Sigmoid colon (tissue), 7 donors: ENCODE measurements at places on chromosomes 16 and 17. TPM values are rescaled to one million over a fixed set of nuclear protein-coding genes. Genes with fewer than 3 reads are reported as not detected.
A peak's percentile ranks its signal among the peaks of the same experiment; 100 is the strongest.

GRCh38 chr16:82070656-82071369 is 35.8 kb downstream of the HSD17B2 start:
- no peak for DNase-seq

DNA sequence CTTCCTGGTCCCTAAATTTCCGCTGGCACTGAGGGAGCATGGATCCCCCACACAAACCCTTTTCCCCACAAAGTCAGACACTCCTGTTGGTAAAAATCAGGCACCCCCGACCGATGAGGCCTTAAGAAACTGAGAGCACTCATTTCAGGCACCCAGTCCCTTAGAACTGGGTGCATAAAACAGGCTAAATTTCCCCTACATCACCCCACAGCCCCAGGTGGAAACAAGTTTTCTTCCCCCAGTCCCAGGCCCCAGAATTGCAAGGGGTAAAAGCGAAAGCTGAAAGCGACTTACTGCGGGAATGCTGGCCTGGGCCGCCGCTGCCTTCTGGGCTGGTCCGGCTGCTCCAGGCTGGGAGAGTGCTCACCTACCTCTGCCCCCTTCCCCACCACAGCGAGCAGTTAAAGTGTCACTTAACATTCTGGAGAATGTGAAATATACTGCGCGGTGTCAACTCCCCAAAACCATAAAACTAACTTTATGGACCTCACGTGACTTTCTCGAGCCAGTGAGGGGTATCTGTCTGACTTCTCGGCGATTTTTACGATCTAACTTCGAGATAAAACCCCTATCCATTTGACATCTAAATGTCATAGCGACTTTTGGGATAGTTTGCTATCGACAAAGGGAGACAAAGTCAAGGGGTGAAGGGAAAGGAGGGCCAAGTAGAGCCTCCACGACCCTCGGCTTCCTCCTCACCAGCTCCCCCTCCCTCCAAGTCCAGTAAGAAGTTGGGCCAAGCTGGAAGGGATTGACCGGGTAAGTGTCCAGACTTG is at the start of gene HOXB3:
TSS of gene HOXB3 (minus strand) at position 411 of the 776 bp plus-strand sequence. CDS start 37,767 bp downstream, outside the sequence.
- no peak for DNase-seq

DNA sequence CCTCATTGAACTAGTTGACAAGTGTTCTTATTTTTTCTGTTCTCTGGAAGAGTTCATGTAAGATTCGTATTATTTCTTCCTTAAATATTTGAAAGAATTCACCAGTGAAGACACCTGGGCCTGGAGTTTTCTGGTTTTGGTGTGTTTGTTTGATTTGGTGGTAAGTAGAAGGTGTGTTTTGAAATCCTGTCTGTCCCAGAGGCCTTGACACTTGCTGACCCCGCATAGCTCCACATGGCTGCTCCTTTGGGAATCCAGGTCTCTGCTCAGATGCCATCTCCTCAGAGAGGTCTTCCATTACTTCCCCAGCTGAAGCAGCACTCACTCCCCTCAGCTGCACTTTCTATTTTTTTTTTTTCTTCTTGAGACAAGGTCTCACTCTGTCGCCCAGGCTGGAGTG is 5.7 kb upstream of the NUP93 start:
- no peak for DNase-seq

DNA sequence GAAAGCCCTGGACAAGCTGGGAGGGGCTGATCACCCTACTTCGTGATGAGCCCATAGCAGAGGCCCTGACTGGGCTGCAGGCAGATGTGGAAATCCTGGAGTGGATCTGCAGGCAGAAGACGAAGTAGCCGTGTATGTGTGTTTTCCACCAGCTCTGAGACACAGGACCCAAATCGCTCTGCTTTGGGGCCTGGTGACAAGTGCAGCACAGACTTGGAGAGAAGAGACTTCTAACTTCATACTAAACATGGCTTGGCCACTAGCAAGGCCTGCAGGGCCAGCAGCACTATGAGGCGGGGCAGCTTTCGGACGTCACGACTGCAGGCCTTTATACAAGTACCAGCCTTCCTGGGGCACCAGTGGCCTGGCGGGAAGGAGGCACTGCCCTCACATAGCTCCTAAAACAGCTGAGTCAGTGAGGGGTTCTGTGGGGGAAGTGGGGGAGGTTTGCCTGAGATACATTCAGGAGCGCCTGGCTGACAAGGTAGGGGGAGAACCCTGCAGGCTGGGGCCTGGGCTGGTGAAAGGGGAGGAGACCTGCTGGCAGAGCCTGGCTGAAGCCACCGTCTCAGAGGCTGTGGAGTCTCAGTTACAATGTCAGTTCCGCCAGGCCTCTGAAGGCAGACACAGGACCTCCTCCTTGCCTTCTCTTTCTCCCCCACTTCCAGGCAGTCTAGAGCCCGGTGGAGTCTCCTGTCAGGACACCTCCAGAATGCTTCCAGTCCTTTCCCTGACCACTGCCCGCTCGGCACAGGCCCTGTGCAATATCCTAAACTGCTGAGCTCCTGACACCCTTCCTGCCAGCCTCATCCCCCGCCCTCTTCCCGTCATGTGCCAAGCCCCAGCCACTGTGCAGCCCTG is 73.4 kb downstream of the WSB1 start:
- peak; percentile 86 for DNase-seq

DNA sequence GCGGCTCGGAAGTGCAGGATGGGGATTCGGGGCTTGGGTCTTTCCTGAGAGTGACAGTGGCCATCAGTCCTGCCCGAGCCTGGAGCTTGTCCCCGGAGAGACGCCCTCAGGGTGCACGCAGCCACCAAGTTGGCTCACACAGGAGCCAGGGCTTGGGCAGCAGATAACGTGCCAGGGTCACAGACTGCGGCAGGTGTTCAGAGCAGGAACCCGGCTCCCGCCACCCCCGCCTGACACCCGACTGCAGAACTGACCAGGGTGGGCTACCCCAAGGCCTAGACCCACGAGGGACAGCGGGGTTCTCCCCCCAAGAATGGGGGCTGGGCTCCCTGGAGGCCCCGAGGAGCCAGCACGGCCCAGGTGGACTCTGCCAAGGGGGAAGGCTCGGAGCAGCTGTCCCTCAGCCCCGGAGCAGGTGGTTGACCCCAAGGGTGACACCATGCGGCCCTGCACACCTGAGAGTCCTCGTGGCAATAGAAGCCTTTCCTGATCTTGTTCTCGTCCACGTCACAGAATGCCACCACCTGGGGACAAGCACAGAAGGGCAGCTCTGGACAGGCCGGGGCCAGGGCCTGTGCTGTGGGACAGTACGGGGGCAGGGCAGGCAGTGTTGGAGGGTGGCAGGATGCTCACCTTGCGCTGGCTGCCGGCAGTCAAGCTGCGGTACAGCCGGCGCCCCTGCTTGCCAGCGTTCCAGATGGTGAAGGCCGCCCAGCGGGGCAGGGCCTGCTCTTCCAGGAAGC is 117.1 kb upstream of the ZNF750 start:
- peak; percentile 61 for DNase-seq

GRCh38 chr17:39612291-39612894 is 4.7 kb upstream of the NEUROD2 start:
- no peak for DNase-seq

GRCh38 chr16:426115-426905 is 861 bp downstream of the RAB11FIP3 start:
- no peak for DNase-seq

- DNase-seq, result no peak
These were observed 30.8 kb upstream of the ABCA5 start for GRCh38 chr17:69357701-69358100.

The UTS2R gene
- not detected for total RNA-seq

The ITGB4 gene
- 15.1 TPM for total RNA-seq

GRCh38 chr17:1224330-1224729 is 44.5 kb upstream of the ABR start:
- DNase-seq, result no peak

- no peak for DNase-seq
These were observed 141.2 kb downstream of the WWOX start for GRCh38 chr16:78240459-78241222.

The RNU2-1 gene
- not detected for total RNA-seq

DNA sequence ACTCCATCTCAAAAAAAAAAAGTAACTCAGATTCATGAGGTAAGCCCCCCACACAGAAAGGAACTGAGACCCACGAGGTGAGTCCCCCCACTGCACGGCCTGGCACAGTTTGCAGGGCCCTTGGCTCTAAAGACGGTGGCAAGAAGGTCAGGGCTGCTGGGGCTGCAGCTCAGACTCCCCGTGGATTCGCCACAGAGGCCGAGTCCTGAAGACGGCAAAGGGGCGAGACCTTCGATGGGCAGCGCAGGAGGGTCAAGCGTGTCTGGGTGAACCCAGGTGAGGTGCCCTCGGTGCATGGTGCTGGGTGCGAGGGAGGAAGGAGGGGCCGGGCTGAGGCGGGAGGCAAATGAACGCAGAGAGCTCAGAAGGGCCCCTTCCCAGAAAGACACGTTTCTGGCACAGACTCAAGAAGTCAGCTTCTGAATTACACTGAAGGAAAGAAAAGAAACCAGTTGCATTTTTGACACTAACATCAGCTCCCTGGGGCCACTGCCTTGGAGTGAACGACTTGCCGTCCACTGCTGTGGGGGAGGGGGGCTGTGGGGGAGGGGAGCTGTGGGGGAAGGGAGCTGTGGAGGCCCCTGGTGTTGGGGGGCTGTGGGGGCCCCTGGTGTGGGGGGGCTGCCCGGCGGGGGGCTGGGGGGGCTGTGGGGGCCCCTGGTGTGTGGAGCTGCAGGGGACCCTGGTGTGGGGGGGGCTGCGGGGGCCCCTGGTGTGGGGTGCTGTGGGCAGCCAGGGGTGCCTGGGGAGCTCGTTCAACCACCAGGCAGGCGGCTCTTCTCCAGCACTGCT is 69.8 kb upstream of the METRNL start:
- DNase-seq, result no peak

GRCh38 chr16:10231563-10231962 is 49.3 kb upstream of the GRIN2A start:
- no peak for DNase-seq

GRCh38 chr16:73427164-73427563 is 379.2 kb upstream of the ZFHX3 start:
- no peak for DNase-seq

The CARD14 gene
- not detected for total RNA-seq

- DNase-seq, result no peak
These were observed 9.9 kb downstream of the KRTAP9-1 start for GRCh38 chr17:41199421-41200078.

- no peak for DNase-seq
These were observed 12.9 kb upstream of the KATNB1 start for GRCh38 chr16:57722651-57723050.

The HASPIN gene
- 0.83 TPM for total RNA-seq

The TSR1 gene
- total RNA-seq, result 21.9 TPM

DNA sequence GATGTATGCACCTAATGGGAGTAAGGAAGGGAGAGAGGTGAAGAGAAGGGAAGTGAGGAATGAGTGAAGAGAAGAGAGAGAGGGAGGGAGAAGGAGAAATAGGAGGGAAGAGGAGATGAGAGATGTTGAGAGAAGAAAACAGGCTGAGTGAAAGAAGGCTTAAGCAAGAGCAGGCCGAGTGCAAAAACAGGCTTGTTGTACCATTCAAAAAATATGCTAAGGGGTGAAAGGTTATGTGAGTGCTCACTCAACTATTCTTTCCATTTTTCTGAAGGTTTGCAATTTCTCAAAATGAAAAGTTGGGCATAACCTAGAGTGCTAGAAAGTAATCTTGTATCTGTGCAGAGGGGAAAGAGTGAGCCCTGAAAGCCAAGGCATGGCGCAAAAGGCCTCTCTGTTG is 22.9 kb downstream of the RPGRIP1L start:
- DNase-seq, result no peak

DNA sequence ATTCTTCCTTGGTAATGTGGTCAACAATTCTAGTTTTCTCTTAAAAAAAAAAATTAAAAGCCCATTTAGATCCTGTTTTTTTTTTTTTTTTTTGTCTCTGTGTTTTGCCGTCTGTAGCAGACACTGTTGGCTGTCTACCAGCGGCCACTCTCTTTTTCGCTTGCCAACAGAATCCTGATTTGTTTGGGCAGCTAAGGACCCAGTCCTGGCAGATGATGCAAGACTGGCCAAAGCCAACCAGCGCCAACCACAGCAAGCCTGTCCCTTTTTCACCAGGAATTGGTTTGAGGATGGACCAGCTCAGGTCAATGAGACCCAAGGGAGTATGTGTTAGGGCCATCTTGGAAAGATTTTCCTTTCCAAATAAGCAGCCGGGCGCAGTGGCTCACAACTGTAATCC is 28.2 kb downstream of the ST3GAL2 start:
- DNase-seq, result no peak

GRCh38 chr17:40028595-40028994 is 13.4 kb downstream of the CSF3 start:
- DNase-seq, result no peak

DNA sequence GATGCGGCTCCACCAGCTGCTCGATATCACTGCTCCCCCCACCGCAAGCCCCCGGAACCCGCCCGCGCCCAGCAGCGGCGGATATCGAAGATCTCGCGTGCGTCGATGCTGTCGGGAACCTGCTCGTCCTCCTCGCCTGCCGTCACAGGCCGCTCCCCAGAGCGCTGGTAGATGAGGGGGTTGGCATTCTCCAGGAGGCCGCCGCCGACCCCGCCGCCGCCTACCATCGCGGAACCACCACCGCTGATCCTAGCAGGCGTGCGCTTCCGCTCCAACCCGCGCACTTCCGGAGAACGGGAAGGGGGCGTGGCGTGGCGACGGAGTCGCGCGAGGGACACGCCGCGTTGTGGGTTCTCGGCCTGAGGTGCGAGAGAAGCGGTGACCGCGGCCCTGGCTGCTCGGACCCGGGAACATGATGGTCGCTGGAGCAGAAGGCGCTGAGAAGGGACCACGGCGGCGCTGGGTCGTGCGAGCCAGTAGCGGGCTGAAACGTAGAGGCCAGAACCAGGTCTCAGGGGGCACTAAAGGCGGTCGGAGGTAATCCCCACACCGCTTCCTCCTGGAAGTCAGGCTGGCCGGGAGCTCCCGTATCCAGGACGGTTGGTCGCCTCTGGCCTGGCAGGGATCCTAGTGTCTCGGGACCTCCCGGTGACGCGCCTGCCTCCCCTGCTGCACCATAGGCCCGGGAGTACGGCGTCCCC is at the start of gene CIAO2B:
TSS of gene CIAO2B (minus strand) at position 265 of the 701 bp plus-strand sequence. CDS start at position 227, 38 bp downstream.
- peak; percentile 94 for DNase-seq

DNA sequence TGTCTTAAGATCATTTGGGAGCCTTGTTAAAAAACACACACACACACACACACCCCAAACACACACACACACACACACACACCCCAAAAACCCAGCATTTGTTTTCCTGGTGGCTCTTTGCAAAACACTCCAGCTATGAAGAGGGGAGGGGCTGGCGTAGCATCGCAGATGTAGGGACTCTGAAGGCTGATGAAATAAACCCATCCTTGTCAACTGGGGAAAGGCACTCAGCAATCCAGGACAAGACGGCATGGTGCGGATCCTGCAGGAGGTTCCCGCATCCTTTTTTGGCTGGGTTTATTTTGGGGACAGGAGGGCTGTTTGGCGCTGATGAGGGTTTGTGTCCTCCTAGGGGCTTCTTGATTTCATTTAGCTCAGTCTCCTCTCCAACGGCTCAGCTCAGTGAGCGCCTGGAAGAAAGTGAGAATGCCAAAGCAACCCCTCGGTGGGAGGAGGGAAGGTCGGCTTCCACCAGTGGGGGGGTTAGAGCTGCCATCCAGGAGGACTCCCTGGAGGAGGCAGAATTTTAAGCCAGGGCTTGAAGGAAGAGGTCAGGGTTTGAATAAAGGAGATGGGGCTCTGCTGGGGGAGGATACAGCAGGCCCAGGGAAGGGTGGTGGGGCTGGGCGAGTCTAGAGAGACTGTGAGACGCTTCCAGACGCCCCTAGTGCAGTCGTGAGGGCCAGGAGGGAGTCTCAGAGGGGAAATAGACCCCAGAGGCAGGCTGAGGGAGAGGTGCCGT is 12.4 kb upstream of the GSE1 start:
- no peak for DNase-seq
